ENCODE measurements at places on chromosomes 3 and 15.

DNA sequence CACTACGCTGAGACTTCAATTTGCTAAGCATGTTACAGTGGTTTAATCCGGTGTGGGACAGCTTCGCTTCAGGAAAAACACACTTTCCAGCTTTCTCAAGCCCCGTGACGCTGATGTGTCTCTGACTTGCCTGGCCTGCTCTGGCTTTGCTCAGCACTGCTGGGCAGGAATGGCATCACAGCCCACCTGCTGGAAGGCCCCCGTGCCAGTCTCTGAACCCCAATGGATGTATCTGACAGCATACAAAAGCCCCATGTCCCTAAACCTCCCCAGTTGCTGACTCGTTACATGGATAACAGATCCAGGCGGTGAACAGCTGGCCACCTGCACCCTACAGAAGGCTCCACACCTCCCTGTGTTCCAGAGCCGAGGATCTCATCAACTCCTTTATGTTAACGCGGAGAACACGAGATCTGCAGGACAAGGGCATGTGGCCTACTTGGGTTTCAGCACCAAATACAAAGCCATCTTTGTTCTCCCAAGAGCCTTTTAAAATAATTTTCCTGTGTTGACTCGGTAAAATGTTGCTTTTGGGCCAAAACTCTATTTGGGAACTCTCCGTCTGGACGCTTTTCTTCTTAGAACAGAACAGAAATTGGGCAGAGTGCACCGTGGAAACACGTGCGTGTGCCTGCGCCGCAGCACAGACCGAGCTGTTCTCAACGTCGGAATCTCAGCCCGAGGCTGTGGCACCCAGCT, 61.4 kb downstream of the ATP10A start:
- DNase-seq: no peak

GRCh38 chr15:49875392-49875791, 243.6 kb downstream of the ATP8B4 start:
- DNase-seq: no peak

- DNase-seq: no peak
Observed at GRCh38 chr15:93278006-93278405, 189.0 kb upstream of the RGMA start.

DNA sequence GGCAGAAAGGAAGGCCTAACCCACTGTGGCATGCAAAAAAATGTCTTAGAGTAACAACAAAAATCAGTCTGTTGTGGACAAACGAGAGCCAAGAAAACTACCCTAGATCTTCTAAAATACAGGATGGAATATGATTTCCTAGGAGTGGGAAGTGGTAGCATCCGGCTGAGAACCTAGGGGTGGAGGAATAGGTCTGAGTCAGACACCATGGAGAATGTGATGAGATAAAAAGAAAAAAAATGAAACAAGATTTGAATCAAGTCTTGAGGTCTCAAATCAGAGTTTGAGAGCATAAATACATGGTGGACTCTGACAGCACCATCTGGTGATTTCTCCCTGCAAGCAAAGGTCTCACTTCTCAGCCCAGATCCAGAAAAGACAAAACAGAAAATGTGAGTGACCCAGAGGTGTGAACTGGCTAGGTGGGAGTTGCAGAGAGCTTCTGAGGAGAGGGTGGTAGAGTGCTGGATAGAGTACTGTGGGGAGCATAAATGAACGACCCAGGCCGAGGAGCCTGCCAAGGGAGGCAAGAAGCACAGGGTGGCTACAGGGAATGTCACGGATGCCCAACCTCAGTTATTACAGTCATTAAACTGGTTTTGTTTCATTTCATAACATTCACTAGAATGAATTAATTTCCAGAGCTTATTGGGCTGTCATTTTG, 27.6 kb upstream of the VEPH1 start:
- no peak for DNase-seq

- no peak for DNase-seq
Observed at GRCh38 chr3:154113609-154114008, 7.6 kb upstream of the ARHGEF26 start.

- DNase-seq: no peak
Observed at GRCh38 chr3:130596484-130596883, 79.5 kb downstream of the COL6A6 start.

- DNase-seq: no peak
Observed at GRCh38 chr3:152558386-152558785, 276.5 kb upstream of the P2RY1 start.

Data from hippocampal formation (tissue), 2 donors.